ENCODE measurements at places on chromosomes 4 and X.

GRCh38 chr4:118772081-118772766 is 63.7 kb downstream of the SEC24D start:
- DNase-seq: no peak

DNA sequence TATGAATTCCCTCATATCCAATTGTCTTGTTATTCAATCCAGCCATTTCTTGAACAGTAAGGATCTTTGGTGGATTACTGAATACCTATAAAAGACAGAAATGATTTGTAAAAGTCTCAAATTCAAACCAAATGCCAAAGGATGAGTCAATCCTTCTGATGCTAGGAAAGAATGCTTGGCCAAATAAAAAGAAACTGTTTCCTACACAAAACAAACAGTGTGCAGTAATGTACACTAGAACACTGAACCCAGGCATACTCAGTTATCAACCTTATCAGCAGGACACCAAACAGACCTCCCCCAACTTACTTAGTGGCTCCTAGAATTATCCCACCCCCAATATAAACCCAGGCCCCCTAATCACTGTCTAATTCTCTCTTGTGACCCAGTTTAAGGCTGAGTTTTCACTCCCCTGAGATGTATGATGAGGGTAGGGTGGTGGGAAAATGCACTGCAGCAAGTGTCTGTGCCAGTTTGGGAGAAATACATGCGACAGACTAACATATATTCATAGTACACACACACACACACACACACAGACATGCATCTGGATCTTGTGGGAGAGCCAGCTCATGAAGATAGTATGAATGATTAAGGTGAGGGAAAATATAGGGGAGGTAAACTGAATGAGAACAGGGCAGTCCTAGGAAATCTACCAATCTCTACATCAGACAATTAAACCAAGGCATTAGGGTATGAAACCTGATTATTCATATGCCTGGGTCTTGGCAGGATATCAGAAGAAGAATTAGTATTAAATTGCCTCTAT is 35.0 kb downstream of the CLDN2 start:
- no peak for DNase-seq

DNA sequence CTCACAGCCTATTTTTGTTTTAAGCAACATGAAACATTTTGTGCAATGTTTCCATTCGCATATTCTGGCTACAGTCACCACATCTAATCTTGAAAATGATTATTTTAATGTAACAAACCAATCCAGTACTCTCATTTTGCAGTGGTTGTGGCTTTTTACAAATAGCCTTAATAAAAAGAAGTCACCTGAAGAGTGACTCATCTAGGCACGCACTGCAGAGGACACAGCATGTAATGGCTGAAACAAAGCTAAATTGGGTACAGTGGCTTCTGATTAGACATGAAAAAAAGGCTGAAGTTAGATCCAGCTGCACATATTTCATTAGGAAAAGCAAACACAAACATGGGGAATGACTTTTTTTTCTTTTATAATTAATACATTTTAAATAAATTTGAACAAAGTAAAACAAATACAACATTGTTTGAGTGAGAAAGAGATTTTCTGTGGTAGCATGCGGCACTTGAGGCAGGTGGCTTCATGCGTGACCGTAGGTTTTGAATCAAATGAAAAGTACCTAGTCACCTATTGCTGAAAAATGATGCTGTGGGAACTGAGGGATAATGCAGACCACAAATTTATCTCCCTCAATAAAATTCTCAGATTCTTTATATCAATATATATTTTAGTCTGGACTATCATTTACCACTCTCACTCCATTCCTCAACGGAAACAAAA is 240.8 kb upstream of the DDX53 start:
- DNase-seq: no peak

DNA sequence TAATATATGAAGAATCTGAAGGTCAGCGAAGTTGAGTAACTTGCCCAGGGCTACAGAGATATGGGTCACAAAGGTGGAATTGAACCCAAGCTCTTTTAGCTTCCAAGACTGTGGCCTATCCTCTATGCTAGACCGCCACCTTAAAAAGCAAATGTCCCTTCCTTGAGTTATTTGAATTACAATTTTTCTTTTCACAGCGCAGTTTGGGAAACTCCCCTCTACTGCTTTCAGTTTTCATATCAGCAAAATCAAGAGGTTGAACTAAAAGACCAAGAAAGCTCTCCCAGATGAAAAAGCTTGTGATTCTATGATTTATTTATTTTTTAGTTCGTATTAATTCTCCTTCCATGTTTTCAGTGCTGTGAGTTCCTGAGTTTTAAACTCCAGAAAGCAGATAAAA is 174.5 kb upstream of the C1QTNF7 start:
- DNase-seq: no peak

GRCh38 chr4:40722576-40723161 is 27.1 kb upstream of the NSUN7 start:
- no peak for DNase-seq

GRCh38 chrX:40433160-40433559 is 147.6 kb upstream of the ATP6AP2 start:
- DNase-seq: no peak

DNA sequence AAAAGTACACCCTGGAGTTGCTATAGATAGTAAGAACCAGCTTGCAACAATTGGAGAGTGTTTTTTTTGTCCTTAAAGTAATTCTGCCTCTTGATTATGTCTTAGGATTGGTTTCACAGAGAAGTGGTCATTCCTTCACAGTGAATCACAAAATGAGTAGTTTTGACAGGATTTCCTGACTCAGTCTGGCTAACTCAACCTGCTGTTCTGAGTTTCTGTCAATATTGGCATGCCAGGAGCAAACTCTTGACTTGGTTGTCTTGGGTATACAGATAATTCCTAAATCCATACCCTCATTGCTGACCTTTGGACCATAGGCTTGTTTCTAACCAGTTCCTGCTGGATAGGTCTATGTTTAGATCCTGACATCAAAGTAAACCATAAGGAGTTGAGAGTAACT is 9.4 kb downstream of the FHIP1A start:
- DNase-seq: no peak

GRCh38 chr4:47891928-47892327 is 22.5 kb downstream of the NFXL1 start:
- no peak for DNase-seq

GRCh38 chr4:23779839-23780238 is 110.0 kb downstream of the PPARGC1A start:
- DNase-seq: no peak

DNA sequence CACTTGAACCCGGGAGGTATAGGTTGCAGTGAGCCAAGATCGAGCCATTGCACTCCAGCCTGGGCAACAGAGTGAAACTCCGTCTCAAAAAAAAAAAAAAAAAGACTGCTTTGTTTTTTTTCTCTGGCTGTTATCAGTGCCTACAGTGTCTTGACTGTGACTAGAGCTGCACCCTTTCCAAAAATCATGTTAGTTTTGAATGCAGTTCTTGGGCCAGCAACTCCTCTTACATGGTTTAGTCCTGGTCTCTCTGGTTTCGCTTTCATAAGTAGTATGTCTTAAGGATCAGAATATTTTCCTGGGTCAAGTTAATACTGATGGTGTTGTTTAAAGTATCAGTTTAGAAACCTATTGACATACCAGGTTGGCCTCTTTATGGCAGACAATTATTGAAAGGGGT is 34.2 kb upstream of the NALF2 start:
- no peak for DNase-seq

- DNase-seq: no peak
Measured at GRCh38 chrX:21394792-21395191, 20.6 kb downstream of the CNKSR2 start.

DNA sequence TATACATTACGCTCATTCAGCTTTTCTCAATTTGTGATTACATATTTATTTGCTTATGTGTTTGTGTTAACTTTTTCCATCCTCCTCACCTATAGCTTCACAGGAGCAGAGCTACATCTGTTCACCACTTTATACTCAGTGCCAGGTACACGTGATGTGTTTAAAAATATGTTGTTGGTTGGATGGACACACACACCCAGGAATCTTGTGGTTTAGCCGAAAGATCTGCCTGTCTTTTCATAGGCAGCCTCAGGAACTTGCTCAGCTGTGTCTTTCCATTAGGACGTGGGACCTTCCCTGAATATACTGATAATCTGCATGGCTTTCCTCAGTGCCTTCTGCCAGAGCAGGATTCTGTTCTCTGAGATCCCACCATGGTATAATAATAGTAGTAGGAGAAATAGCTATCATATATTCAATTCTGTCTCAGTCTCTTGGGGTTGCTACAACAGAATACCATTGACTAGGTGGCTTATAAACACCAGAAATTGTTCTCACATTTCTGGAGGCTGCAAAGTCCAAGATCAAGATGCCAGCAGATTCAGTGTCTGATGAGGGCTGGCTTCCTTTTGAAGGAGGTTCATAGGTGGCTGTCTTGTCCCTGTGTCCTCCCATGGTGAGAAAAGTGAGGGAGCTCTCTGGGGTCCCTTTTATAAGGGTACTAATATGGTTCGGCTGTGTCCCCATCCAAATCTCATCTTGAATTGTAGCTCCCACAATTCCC is 50.0 kb upstream of the SOD3 start:
- no peak for DNase-seq

DNA sequence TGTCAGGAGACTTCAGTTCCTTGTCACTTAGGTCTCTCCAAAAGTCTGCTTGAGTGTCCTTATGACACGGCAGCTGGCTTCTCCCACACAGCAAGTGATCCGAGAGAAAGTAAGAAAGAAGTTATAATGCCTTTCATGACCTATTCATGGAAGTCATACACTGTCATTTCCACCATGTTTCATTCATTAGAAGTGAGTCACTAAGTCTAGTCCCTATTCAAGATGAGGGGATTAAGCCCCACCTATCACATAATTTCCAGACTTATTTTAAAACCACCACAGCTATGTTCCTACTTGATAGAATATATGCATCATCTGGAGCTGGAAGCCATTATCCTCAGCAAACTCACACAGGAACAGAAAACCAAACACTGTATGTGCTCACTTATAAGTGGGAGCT is 25.2 kb upstream of the COL25A1 start:
- DNase-seq: no peak

DNA sequence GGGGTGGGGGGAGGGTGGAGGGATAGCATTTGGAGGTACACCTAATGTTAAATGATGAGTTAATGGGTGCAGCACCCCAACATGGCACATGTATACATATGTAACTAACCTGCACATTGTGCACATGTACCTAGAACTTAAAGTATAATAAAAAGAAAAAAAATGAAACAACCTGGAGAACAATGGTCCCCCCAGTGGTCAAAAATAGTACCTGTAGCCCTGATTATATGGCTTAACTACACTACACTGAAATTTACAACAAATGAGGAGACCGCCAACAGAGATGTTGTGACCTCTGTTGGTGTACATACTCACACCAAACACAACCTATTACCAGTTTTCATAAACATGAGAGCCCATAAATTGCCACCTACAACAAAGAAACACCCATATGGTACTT is 7.3 kb upstream of the MAGEE1 start:
- no peak for DNase-seq

GRCh38 chr4:57059890-57060716 is 50.1 kb downstream of the IGFBP7 start:
- no peak for DNase-seq

Data from stimulated activated CD4-positive, alpha-beta T cell treated with anti-CD3 and anti-CD28 coated beads, Interleukin-1b, Interleukin-23, amount 100 ng/mL, for 1 hour (primary cell).